ENCODE measurements at places on chromosomes 5 and 9.

- DNase-seq, result no peak
Observed at GRCh38 chr5:72612810-72613209, 105.6 kb upstream of the ZNF366 start.

DNA sequence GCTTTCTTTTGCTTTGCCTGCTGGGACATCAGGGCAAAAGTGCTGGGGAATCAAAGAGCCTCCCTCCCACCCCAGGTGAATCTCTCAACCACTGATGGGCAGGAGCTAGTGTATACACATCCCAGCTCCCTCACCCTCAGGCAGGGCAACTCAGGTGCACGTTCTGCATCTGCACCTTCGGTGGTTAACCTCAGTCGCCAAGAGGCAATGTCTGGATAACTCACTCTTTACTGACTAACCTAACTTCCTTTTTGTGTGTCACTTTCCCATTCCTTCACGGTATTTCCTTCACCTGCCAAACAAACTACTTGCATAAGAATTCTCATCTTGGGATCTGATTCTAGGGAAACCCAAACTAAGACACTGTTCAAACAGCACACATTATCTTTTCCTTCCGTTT is 26.3 kb downstream of the CNTFR start:
- no peak for DNase-seq

DNA sequence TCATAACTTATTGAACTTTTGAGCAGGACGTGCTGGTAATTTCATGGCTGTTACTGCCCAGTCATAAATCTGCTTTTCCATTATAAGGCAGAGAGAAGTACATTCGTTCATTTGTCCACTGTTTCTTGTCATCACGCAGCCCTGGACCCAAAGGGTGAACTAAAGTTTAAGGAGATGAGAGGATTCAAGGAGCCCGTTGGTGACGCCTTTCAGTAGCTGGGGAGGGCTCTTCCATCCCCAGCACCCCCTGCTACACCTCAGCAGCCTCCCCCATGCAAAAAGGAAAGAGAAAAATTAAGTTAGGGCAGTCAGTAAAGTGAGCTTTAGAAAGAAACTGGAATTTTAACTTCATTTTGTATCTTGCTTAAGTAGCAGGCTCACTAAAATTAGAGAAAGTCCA is 2.9 kb downstream of the FOXE1 start:
- DNase-seq, result no peak

DNA sequence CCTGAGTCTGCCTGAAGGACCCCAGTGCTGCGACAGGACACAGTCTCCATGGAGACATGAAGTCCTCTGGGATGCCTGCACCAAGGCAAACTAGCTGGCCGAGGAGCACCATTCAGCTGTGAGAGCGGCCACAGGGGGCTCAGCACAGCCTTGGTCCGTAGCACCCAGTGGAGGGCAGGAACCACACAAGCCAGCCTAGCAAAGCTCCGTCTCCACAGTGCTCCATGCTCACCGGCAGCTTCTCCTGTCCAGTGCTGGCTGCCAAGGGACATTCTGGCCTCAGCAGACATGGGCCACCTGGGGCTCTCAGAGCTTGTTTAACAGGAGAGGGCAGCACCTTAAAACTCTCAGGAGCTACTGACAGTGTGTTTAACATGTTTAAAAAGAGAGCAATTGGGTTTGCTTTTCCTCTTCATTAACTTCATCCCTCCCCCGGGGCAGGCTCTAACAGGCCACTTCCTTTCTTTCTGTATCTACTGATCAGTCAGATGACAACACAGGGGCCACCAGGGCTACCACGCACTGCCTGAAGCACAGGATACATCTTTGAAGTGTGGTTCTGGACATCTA is 57.0 kb downstream of the SECISBP2 start:
- DNase-seq, result no peak

DNA sequence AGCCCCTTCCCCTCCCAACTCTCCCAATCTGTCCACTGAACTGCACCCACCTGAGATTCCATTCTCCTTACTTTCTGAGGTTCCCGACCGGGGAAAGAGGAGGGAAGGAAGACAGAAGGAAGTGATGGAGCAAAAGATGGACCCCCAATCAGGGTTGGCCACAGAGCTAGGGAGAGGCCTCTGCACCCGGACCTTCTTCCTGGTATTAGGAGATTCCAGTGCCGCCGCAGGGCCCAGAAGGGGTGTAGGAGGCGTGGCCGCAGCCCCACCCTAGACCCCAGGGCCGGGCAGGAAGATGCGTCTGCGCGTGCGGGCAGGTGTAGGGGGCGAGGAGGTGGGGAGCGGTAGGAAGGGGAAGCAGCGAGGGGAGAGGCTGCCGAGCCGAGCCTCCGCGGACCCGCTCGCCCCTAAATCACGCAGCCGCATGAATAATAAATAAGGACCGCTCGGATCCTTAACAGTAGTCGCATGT is 104.2 kb upstream of the MVB12B start:
- DNase-seq, result no peak

DNA sequence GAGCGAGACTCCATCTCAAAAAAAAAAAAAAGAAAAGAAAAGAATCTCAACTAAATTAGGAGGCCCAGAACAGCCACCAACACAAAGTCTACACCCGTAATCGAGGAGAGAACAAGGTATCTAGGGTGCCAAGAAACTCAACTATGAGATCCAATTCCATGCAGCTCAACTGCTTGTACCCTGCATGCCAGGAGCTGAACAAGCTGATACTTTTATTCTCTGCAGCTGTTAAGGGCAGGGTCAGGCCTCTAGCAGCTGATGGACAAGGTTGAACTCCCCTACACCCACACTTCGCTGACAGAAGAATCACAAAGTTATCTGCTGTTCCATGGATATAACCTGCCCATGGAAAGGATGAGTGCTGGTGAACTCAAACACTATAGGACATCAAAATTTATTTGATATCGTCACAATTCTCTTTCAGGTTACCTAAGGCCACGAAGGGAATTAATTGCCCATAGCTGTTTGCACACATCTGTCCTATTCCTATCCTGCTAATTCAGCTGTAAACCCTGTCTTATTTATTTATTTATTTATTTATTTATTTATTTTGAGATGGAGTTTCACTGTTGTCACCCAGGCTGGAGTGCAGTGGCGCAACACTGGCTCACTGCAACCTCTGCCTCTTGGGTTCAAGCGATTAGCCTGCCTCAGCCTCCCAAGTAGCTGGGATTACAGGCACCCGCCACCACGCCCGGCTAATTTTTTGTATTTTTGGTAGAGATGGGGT is 20.7 kb downstream of the UBAP2 start:
- DNase-seq, result no peak
